Karpas-422 (cell line): ENCODE measurements at places on chromosomes 7 and 10. TPM values are rescaled to one million over a fixed set of nuclear protein-coding genes. Genes with fewer than 3 reads are reported as not detected.
A peak's percentile ranks its signal among the peaks of the same experiment; 100 is the strongest.

GRCh38 chr7:46871516-46871915 lies 710.4 kb downstream of the TNS3 start:
- DNase-seq = no peak

GRCh38 chr7:127654404-127655394 lies 2.7 kb downstream of the SND1 start:
- peak; percentile 65 for DNase-seq

GRCh38 chr7:63093481-63093880 lies 905.2 kb upstream of the ZNF722 start:
- peak; percentile 63 for DNase-seq

GRCh38 chr10:93821051-93821772 lies 63.5 kb downstream of the LGI1 start:
- DNase-seq = no peak

DNA sequence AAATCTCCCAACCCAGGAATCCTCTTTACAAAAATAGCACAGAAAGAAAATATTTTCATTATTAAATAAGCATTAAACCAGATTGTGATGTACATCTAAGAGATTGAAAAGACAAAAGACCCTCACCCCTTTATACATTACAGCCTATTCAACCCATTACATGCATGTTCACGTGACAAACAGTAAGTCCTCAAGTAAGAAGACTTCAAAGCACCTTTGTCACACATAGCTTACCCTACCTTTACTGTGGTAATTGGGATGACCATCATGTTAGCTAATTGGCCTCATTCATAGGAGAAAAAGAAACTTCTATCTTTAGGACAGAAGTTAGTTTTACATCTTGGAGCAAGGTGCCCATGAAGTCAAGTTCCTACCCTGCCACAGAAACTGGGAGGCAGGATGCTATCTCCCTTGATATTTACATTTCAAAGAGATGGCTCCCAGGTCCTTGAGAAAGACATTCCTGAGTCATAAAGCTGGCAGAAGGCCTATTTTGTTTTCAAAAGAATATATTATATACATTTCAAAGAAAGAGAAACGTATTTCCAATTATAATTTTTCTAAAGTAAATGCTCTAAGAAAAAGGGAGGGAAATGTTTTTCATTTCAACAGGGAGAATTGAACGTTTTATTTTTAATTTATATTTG lies 48.1 kb downstream of the GNAI1 start:
- no peak for DNase-seq

GRCh38 chr7:123282181-123282580 lies 82.4 kb upstream of the SLC13A1 start:
- no peak for DNase-seq

- no peak for DNase-seq
These were observed 26.8 kb upstream of the ARMC3 start for GRCh38 chr10:22900841-22901601.

DNA sequence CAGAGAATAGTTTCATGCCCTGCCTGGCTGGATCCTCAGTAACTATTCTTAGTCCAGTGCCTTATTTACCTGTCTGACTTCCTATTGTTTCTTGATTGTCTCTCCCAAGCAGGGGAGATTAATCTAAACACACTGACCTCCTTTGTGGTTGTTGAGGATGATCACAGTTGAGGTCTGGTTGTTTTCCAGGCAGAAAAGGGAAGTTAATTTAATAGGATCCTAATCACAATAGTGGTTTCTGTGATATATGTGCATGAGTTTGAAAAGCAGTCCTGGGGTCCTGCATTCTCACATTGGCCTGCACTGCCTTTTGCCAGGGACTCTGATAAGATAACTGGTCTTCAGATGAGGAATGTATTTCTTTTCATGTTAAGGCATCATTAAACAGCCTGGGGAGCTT lies 130.1 kb downstream of the SND1 start:
- peak; percentile 56 for DNase-seq

NUTM2B gene
- 0.34 and 0.61 TPM in 2 replicates for total RNA-seq

- DNase-seq = no peak
These were observed 120.9 kb downstream of the ICA1 start for GRCh38 chr7:8141070-8141469.

GRCh38 chr7:142468871-142469665 lies 211.2 kb upstream of the PRSS58 start:
- no peak for DNase-seq

KIAA1549 gene
- total RNA-seq = not detected in 2 replicates

GRCh38 chr7:129698516-129699418 lies 87.2 kb downstream of the NRF1 start:
- no peak for DNase-seq

DNA sequence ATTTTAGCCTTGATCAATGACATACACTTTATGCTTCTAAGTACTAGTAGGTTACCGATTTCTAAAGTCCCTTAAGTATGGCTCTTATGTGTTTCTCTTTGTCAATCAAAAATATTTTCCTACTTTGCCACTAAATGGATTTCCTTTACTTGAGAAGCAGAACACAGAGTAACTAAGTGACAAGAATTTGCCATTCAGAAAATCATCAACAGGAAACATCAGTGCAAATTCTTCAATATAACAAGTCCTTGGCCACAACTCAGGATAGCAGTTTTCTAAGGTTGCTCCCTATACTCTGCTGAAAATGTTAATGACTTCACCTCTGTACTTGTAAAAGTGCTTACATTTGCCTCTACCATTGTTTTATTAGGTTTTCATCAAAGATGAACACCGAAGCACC lies 239.6 kb upstream of the SLC26A5 start:
- DNase-seq = no peak

DNA sequence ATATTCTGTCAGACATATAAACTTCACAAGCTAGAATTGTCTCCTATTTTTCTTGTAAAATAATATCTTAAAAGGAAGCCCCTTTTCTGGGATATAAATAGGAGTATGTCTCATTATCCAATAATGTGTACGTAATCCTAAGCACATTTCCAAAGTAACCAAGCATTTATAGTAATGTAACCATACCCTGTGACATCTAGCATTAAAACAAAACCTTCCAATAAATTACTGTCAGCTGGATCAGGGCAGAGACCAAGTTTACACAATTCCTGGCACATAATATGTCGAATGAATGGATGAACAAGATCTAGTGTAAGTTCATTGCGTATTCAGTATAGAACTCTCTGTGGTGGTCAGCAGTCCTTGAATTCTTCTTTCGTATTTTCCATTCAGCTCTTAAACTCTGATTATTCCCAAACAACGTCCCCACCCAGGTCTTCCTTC lies 14.3 kb downstream of the CPED1 start:
- no peak for DNase-seq

- no peak for DNase-seq
These were observed 320.7 kb downstream of the CDC14C start for GRCh38 chr7:49245062-49245461.
